ENCODE measurements at places on chromosomes 5 and 9.
A peak's percentile ranks its signal among the peaks of the same experiment; 100 is the strongest.

DNA sequence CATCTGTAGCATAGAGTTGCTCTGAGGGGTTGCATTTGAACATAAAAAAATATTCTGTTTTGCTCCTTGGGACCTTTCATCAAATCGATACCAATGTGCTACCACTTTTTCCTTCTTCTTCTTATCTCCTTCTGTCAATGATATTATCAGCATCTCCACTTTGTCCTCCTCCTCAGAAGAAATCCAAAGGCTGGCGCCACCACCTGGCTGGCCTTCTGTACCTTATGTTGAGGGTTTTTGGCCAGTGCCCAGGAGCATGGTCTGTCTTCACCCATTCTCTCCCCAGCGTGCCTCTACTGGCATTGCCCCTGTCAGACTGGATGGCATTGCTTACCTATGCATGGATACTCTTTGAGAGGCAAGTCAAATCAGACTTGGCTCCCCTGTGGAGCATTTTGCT lies 167.2 kb downstream of the CFAP90 start:
- no peak for DNase-seq

DNA sequence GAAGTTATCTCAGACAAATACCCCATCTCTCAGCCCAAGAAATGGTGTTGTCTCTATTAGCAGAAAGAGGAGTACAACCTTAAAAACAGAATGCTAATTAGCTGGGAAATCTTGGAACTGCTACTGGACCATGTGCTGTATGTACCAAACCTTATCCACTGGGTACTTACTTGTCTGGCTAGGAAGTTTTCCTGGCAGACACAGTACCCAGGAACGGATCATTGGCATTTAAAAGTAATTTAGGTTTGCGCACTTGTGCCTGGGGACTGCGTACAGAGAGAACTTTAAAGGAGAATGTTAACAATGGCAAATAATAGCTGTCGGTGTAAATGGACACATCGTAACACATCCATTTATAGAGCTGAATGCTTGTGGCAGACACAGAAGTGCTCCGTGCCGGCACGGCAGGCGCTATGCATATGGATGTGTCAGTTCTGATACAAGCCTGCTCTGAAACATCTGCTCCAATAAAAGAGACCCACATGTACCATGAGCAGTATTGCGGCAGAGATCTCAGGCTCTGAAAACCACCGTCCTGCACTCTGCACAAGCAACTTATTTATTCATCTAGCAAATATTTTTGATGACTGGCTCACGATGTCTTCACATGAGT lies 290.6 kb upstream of the PANK3 start:
- no peak for DNase-seq

DNA sequence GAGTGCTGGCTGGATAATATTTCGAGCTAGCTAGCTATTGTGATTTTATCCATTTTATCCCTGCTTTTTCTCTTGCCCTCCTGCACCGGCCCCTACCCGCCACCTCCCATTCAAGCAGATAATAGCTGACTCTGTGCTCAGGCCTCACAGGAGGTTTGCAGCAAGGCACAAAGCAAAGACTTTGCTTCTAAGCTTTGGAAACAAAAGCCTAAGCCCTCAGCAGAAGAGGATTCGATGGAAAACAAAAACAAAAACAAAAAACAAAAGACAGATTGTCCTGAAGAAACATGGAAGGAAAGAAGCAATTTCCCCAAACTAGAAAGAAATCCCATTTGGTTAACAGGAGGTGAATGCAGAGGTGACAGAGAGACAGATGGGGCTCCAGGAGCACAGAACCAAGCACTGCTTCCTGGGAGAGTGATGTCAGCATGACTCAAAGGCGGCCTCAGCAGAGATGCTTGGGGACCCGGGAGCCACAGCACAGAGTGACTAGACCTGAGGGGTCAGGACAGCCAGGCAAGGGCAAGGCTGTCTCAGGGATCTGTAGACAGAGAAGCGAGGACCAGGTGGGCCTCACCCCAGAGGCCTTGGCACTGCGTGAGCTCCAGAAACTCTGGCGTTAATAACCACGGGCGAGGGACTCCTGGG lies 28.4 kb downstream of the MTX3 start:
- peak; percentile 47 for DNase-seq

- no peak for DNase-seq
Observed at GRCh38 chr5:140134277-140134935, 8.7 kb downstream of the IGIP start.

- DNase-seq, result no peak
Observed at GRCh38 chr9:109074236-109074889, 45.4 kb downstream of the TMEM245 start.

DNA sequence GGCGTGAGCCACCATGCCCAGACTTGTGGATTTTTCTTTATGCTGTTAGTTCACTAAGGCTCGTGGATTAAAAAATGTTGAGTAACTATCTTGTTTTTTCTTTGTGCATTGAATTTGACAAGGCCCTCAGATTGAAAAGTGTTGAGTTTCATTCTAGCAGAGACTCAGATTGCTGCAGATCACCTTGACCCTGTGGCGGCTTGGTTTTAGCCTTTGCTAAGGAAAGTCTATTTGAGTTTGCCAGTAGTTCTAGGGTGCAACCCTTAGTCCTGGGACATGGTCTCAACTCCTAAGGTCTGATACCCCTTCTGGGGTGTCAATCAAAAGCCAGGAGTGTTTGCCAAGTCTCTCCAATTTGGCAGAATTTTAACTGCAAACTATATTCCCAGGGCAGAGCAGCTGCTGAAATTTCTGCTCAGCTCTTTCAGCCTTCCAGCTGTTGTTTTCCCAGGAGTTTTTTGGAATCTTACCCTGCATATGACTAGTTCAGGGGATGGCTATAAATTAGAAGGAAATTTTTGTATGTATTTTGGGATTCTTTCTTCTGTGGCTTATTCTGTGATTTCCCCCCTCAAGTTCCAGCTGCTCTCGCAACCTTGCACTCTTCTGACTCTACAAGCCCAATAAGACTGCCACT lies 84.3 kb upstream of the HAND1 start:
- no peak for DNase-seq

DNA sequence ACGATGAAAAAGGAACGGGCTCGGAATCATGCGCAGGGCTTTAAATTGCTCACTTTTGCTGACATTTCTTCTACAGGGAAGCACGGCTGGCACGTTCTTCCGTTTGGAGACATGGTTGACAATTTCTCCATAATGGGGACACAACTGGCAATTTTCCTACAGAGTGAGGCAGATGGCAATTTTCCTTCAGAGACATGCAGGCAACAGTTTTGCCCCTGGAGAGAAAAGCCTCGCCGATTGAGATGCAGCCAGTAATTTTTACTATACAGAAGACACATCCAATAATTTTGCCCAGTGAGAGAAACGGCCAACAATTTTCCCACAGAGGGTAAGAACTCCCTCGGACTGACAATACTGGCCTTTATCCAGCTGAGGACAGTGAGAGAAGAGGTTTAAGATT lies 90.9 kb upstream of the GPR151 start:
- DNase-seq, result no peak

GRCh38 chr5:168318240-168318639 lies 26.8 kb downstream of the WWC1 start:
- DNase-seq, result no peak

DNA sequence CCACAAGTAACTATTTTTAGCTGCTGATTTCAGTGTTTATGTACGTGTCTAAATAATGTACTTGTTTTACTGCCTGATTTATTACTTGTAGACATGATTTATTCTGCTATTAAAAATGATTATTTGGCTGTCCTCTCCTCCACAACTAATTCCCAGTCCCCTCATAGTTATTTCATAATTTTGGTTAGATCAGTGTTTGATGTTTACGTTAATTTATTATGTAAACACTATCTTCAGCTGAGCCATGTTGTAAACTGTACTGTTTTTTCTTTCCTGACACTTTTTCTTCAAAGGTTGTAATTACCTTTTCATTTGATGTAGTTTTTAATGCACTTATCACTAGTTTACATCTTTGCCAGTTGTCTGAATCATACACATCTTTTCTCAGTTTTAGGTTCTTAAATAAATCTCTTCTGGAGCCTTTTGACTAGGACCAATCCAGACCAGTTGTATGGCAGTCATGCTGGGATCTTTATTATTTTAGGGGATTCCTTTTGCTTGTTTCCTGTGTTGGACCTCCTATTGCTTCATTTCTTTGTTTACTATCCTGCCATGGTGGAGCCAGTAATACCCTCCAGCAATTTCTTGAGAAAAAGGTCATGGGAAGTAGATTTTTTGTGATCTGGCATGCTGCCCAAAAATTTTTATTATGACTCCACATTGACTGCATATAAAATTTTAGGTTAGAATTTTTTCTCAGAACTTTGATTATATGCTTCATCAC lies 16.1 kb downstream of the AP3S1 start:
- no peak for DNase-seq

DNA sequence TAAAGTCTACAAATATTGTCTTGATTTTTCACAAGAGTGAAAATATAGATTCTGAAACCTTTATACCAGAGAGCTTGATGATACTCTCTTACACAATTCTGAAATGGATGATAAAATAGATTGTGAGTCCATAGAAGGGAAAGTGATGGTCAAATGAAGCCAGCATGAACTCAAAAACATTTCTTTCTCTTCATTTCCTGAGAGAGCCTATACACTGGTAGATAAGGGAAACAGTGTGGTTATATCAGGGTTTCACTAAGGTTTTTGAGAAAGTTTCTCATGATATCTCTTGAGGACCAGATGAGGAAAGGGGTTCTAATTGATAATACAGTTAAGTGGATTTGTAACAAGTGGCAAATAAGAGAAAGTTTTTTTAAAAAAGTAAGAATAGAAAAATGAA lies 254.1 kb downstream of the PJA2 start:
- no peak for DNase-seq

- no peak for DNase-seq
Observed at GRCh38 chr5:76175051-76175666, 92.0 kb downstream of the SV2C start.

DNA sequence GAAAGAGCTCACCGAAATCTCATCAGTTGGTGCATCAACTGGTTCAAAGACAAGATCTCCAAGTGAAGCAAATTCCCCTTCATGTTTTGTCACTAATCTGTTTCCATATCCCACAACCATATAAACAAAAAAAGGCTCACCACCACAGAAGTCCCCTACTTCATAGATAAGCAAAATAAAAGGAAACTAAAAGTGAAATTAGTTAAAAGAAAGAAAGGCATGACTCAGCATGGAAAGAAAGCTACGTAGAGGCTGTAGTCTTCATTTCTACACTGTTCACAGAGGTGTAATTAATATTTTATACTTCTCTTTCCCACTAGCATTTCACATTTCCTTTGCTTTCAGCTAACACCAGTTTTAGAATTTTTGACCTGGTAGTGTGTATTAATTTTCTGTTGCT lies 208.0 kb downstream of the CYLC2 start:
- no peak for DNase-seq

- DNase-seq, result no peak
Observed at GRCh38 chr5:39249069-39249468, 29.7 kb upstream of the FYB1 start.

DNA sequence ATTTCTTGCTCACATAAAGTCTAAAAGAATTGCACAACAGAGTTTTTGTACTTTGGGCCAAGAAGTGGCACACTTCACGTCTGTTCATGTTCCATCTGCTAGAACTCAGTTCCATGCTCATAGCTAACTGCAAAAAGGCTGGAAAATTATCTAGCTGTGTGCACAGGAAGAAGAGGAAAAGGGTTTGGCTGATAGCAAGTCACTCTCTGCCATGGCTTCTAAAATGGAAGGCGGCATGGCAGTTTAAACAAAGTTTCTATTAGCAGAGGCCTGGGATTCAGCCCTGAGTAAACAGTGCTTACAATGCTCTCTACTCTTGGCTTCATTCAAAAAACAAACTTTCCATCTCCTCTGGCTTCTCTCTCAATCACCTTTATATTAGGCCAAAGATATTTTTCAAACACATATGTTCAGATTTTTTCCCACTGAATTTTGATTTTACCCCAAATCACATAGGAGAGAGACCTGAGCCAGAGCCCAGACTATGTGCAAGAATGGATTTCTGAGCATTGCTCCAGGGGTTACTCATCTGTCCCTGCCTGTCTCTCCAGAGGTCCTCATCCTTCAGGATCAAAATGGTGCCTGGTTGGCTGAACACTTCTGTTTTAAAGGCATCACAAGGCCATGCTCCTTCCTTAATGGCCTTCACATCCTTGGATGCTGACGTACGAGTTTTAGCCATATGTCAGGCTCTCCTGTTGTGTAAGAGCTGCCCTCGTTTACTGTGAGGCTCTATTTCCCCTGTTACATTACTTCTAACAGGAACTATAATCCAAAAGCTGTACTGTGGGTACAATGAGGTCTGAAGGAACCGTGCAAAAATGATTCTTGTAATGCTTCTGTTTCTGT lies 226.6 kb downstream of the SAXO1 start:
- DNase-seq, result no peak

DNA sequence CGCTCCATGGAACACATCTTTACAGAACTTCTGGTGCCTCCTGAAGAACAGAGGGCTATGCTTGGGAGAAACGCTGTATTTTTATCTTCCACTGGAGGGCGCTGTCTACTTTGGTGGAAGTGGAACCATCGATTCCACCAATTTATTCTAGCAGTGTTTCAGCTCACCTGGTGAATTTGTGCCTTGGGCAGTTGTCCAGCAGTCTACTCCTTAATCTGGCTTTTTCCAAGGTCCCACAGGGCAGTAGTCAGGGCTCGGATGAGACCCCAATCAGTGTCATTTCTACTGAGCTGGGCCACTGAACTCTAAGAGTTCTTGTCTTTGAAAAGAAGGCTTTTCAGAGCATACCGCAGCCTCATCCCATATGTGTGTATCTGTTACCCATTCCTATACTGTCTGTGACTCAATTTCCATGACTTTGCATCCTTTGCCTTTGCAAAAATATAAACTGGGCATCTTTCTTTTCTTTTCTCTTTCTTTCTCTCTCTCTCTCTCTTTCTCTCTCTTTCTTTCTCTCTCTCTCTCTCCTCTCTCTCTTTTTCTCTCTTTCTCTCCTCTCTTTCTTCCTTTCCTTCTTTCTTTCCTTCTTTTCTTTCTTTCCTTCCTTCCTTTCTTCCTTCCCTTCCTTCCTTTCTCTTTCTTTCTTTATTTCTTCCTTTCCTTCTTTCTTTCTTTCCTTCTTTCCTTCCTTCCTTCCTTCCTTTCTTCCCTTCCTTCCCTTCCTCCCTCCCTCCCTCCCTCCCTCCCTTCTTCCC lies 138.4 kb upstream of the ZNF618 start:
- no peak for DNase-seq

GRCh38 chr9:7186175-7186574 lies 428.4 kb downstream of the KDM4C start:
- DNase-seq, result no peak

DNA sequence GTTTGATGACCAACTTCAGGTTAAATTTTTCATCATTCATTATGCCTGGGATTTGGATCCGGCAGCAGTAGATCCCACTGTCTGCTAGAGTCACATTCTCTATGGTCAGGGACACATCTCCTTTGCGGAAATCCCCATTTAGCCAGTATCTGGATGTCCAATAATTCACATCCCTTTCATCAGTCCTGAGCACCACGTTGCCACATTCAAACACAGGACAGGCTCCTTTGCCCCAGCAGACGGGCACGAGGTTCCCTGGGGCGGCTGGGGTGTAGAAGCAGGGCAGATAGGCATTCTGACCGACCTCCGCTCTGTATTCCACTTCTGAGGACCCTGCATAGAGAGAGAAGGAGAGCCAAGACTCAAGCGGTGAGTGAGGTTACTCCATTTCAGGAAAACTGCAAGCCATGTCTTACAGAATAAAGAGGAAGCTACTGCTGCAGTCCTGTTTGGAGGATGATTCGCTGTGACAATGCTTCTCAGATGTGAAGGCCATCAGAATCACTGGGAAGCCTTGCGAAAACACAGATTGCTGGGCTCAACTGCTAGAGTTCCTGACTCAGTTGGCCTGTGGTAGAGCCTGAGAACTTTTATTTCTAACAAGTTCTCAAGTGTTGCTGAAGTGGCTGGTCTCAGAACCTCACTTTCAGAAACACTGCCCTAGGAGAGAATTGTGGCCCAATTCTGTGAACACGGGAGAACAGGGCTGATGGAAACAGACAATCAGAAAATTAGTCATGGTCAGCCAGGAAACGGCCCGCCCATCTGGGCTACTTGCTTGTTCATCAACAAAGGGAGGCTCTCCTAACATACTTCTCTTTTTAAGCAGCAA lies 2.0 kb downstream of the HAVCR2 start:
- peak; percentile 32 for DNase-seq
